ENCODE measurements at places on chromosomes 13 and 19. TPM values are rescaled to one million over a fixed set of nuclear protein-coding genes. Genes with fewer than 3 reads are reported as not detected.

Gene CTXN1
- 11.1 TPM for total RNA-seq

Gene HIF3A
- not detected for total RNA-seq

Gene RUBCNL
- not detected for total RNA-seq

Gene CYP2A6
- not detected for total RNA-seq

Gene EDDM13
- not detected for total RNA-seq

Gene OR4F17
- not detected for total RNA-seq

Gene METTL21C
- not detected for total RNA-seq
